ENCODE measurements at places on chromosomes 4 and X.

- no peak for DNase-seq
These were observed 28.9 kb upstream of the LCORL start for GRCh38 chr4:18050448-18050847.

GRCh38 chr4:98867648-98868047, 61.3 kb downstream of the EIF4E start:
- DNase-seq = no peak

DNA sequence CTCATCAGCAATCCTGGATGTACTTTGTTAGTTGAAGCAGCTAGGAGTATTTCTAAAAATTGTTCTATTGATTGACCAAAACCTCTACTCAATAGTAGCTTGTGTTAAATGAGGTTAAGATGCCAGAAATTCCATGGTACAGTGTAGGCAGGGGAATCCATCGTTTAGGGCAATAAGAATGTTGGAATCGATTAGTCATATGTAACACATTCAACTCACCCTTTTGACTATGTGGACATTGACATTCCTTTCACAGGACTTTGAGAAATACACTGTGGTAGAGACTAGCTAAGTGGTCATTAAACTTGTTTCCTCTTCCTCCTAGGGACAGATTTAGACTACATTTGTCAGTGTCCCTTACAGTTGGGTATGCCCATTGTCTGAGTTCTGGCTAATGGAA, 40.2 kb downstream of the KDM5C start:
- DNase-seq = no peak

- DNase-seq = no peak
These were observed 8.3 kb upstream of the GJB1 start for GRCh38 chrX:71214604-71215337.

DNA sequence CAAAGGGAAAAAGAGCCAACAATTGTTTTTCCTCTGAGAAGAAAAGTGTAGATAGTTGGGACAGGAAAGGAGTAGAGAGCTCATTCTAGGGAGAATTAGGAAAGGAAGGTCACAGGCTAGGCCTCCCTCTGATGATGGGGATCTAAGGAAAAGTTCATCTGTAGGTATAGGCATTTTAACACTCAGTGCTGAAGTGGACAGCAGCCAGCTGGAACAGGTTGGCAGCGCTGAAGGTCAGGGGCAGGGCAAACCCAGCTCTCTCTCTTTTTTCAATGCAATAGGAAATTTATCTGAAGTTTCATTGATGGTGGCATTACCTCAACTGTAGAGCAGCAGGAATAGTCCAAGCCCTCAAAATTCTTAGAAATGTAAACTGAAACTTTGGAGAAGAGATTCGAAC, 98.5 kb upstream of the ETNPPL start:
- DNase-seq = no peak

GRCh38 chr4:88731381-88731780, 33.8 kb upstream of the NAP1L5 start:
- no peak for DNase-seq

- DNase-seq = no peak
These were observed 186.0 kb upstream of the FRMPD4 start for GRCh38 chrX:11952176-11952720.

DNA sequence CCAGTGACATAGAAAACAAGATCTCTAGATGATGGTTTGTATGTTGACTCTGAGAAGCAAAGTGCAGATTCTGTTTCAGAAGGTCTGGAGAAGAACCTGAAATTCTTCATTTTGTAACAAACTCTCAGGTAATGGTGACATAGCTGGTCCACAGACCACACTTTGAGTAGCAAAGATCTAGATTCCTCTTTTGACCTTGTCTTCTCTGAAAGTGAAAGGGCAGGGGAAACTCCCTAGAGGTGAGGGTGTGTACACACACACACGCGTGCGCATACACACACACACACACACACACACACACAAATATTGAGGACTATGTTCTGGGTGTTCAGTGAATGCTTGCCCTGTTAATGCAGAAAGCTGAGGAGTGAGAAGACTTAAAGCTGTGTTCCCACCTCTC, 110.1 kb downstream of the NHSL2 start:
- no peak for DNase-seq

GRCh38 chr4:66842026-66842723, 703.1 kb downstream of the CENPC start:
- DNase-seq = no peak

DNA sequence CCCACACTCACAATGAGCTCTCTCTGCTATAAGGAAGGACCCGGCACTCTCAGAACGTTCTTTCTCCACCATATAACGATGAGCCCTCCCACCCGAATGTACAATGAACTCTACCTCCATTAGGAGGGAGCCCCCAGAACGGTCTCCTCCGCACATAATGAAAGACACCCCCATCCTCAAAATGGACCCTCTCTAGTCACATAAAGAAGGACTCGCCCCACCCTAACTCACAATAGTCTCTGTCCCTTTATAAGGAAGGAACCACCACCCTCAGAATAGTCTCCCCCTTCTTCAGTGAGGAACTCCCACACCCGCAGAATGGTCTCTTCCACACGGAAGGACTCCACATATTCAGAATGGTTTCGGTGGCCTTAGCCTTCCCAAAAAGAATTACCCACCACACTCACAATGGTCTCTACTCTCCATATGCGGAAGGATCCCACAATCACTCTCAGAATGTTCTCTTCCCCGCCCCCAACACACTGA, 477 bp downstream of the SLC35A2 start:
- DNase-seq = no peak

- no peak for DNase-seq
These were observed 1806.7 kb upstream of the PCDH7 start for GRCh38 chr4:28913466-28913865.

- DNase-seq = no peak
These were observed 403 bp downstream of the SGCB start for GRCh38 chr4:52037689-52038102.

DNA sequence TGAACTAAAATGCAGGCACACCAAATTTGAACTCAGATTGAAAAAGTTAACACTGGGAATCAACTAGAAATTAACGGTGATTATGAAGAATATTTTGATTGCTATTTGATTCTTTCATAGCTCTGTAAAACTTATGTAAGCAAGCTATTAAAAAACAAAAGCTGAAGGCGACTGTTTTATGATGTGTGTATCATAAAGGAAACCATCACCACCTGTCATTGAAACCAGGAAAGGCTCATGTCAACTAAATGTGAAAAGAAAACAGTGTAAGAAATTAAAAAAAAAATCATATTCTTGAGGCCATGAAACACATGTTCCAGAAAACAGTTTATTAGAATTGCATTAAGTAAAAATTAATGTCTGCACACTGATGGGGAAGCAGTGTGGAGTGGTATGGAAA, 24.2 kb downstream of the CPE start:
- DNase-seq = no peak

GRCh38 chr4:16859031-16859430, 39.4 kb downstream of the LDB2 start:
- DNase-seq = no peak

- DNase-seq = no peak
These were observed 207.3 kb downstream of the MID1IP1 start for GRCh38 chrX:39008549-39008948.

- no peak for DNase-seq
These were observed 175.3 kb upstream of the RAI2 start for GRCh38 chrX:18036394-18036793.

- DNase-seq = no peak
These were observed 73.3 kb downstream of the OR13H1 start for GRCh38 chrX:131617182-131617581.

GRCh38 chr4:119207051-119207450, 5.5 kb upstream of the USP53 start:
- no peak for DNase-seq

- DNase-seq = no peak
These were observed 21.6 kb upstream of the DUSP9 start for GRCh38 chrX:153625271-153626024.

GRCh38 chr4:25211721-25212120, 22.1 kb upstream of the PI4K2B start:
- DNase-seq = no peak

DNA sequence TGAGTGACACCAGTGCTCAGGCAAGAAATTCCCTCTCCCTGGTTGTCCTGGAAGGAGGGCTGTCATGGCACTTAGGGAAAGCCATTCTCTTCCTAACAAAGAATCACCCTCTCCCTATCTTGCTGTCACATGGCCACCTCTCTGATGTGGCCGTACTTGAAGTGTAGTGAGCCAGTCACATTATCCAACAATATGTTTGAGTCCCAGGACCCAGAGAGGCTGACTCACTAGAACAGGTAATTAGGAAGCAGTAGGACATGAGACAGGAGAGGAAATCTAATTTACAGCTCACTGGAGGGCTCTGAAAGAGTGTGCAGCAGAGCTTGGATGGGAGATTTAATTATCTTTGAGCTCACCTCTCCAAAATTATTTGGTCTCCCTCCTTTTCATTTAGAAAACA, 299.1 kb downstream of the ARHGAP24 start:
- DNase-seq = no peak

DNA sequence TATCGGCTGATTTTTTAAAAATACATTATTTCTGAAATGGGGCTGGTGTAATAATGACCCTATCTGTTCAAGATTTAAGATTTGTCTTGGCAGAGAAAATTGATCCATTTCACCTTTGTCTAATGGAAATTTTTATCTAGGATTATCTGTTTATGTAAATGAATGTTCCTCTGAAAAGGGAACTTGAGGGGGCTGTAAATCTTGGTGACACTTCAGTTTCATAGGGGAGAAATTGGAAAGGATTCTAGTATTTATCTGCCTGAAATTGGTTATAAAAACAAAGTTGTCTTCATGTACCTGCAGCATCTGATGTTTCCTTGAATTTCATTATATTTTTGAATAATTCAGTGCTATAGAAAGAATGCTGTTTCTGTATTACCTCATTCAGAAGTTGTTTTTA, 48.4 kb upstream of the PAQR3 start:
- no peak for DNase-seq

- no peak for DNase-seq
These were observed 23.3 kb downstream of the MTHFD2L start for GRCh38 chr4:74181219-74181618.

- no peak for DNase-seq
These were observed 434.9 kb downstream of the PDGFC start for GRCh38 chr4:156536661-156537060.

- no peak for DNase-seq
These were observed 77.0 kb upstream of the ENPP6 start for GRCh38 chr4:184294606-184295133.

- no peak for DNase-seq
These were observed 6.6 kb upstream of the LOC101059915 start for GRCh38 chrX:71660562-71661416.

DNA sequence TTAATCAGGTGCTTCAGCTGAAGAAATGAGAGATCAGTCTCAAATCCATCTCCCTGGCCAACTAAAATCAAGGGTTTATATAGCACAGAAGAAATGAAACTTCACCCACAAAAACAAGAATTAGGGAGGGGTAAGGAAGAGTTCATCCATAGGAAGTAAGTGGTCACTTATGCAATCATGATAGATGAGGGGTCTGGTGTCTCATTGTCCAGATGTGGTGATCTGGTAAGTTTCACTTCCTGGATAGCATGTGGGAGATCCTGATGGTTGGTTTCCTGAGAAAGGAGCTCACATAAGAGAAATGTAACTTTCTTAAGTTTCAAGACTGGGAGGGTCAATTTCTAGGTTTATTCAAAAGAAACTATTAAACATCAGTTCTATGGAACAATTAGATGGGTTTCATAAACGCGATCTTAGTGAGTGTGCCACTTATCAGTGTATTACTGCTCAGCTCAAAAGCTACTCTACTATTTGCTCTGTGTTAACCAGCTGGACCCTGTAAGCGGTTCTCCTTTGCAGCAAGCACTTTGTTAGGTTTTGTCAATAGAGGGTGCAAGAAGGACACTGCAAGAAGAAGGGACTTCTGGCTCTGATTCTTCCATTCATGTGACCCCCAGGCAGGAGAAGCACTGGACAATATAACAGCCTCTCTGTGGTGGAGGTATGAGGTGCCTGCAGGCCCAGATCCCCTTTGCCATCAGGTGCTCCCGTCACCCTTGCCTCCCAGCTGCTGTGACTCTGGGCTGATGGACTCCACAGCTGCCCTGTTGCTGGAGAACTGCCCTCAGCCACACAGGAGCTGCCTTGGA, 35.4 kb upstream of the HPSE start:
- no peak for DNase-seq

GRCh38 chr4:139655116-139655515, 10.5 kb upstream of the MGST2 start:
- no peak for DNase-seq

DNA sequence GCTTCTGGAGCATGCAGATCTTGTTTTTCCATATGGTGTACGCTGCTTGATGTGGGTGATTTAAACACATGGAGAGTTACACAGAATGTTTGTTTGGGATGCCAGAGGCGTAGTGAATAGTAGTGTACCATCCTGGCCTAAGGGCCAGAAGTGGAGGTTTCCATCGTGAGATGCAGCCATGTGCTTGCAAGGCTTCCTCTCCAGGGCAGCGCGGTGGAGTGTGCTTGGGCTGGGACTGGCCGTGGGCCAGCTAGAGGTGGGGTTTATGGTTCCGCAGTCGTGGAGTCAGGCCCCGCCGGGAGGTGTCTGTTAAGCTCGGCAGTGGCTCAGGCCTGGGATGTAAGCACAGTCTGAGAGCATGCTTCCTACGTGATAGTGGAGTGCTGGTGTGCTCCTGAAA, 14.0 kb downstream of the STOX2 start:
- no peak for DNase-seq

DNA sequence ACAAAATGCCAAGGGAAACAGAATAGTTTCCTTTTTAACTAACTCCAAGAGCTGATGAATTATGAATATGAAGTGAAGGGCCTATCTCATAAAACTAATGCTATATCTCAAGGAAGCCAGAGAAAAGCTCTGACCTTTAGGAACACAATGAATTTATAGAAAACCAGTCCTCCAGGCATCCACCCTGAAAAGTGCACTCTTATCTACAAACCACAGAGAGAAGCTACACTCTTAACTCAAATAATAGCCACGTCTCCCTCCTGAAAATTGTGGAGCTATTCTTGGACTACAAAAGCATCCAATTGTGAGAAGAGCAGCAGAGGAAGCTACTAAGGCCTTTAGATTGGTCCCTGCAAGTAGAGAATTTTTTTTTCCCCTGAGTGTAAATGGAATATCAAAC, 253.9 kb downstream of the IL15 start:
- DNase-seq = no peak

GRCh38 chr4:133147286-133147821, 1.7 kb upstream of the PCDH10 start:
- no peak for DNase-seq

DNA sequence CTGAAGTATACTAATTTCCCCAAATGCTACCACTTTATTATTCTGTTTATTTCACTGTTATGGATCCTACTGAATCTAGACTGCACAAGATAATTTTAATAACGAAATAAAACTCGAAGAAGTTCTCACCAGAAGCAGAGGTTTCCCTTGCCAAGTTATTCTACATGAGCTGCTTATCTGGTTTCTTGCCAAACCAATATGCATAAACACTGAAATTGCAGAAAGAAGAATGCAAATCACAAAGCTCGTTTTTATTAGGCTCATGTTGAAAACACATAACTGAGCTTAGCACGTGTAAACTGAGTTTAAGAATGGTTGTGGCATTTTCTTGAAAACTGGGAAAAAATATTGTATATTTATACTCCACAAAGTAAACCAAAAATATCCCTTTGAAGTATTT, 35.9 kb downstream of the GRID2 start:
- DNase-seq = no peak

GRCh38 chrX:99750721-99751120, 659.4 kb downstream of the PCDH19 start:
- no peak for DNase-seq

All from cortex of kidney (tissue), 1 donor.